ENCODE measurements at places on chromosomes 4 and X.

DNA sequence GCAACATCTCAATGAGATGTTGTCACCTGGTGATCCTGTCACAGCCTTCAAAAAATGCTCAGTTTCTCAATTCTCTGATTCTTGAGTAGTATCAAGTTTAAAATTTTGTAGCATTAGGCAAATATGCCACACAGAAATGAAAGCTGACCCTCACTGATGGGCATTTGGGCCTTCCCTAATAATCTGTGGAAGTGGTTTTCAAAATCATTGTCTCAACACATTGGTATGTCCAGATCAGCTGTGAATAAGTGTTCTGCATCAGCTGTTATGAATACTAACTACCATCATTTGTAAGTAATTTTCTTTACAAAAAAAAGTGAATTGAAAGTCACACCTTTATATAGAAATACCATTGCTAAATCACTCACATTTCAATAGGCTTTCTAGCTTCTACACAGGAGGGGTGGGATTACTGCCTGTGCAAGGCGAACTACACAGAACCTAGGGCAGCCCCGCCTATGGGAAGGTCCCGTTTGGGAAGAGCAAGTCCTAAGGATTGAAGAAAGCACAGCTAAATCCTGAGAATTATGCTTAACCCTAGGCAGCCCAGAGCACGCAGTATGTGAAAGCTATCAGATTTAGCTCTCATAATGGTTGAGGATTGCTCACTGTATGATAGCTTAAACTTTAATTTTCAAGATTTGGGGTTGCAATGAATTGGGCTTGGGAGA is 73.4 kb downstream of the GPC3 start:
- DNase-seq = no peak

DNA sequence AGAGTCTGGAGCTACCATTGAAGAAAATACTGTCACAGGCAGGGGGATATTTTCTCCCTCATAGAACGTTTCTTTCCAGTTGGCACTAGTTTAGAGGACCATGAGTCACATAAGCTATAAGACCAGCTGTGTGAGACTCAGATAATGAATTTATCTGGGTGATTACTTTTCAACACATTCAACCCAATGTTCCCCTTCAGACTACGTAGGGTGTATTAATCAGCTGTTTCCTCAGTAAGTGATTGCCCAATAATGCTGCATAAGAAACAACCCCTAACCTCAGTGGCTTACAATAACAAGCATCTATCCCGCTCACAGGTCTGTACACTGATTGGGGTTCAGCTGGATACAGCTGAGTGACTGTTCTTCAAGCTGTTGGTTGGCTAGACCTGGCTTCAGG is 38.1 kb downstream of the CBLL2 start:
- DNase-seq = no peak

DNA sequence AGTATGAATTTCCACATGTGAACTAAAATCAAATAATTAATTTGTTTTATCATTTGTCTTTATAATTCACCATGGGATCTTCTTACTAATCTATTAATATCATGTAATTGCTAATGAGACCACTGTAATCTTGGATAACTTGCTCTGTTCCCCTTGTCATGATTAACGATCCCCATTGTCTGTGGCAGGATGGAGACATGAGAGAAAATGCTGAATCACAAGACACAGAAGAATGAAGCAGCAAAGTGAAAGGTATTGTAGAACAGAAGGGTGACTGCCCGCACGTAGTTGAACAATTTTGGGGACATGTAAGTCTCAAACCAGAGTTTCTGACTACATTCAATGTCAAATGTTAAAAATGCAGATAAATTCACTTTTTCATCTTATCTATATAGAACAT is 135.2 kb downstream of the EPHA5 start:
- DNase-seq = no peak

GRCh38 chrX:149630681-149631233 is 835 bp downstream of the TMEM185A start:
- no peak for DNase-seq

DNA sequence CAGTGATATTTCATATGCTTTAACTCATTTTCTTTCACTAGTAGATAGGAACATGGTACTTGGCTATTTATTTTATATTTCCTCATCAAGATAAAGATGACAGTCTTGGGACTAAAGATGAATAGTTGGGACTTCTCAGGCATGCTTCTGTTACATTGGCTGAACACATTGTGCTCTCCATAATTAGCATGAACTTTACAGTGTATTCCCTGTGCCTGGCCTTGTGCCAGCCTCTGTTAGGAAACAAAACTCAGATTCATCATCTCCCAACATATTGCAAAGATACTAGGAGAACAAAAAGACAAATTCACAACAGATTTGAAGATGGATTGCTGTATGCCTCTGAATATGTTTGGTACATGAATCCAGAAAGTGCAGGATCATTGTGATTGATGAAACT is 26.4 kb downstream of the GRIA2 start:
- DNase-seq = no peak

DNA sequence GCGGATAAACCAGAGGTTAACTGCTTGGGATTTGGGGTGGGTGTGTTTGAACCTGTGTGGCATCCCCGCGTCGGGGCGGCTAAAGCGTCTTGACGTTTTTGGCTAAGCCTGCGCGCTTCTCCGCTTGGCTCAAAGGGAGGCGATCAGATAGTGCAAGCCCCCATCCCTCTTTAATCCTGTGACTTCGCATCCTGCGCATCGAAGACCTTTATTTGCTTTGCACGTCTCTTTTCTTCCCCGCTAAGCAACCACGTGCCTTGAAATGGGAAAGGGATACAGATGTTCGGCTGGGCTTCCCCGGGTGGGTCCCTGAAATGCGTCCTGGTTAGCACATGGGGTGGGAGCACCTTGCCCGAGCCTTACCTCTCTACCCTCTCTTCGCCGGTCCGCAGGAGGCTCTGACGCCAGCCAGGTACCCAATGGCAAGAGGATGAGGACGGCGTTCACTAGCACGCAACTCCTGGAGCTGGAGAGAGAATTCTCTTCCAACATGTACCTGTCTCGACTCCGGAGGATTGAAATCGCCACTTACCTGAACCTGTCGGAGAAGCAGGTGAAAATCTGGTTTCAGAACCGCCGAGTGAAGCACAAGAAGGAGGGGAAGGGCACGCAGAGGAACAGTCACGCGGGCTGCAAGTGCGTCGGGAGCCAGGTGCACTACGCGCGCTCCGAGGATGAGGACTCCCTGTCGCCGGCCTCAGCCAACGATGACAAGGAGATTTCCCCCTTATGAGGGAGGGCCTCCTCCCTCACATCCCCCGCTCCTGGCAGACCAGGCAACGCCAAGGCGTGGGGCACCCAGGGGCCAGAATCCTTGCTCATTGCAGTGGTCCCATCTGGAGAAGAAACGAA is 1.5 kb downstream of the GSX2 start:
- DNase-seq = no peak

DNA sequence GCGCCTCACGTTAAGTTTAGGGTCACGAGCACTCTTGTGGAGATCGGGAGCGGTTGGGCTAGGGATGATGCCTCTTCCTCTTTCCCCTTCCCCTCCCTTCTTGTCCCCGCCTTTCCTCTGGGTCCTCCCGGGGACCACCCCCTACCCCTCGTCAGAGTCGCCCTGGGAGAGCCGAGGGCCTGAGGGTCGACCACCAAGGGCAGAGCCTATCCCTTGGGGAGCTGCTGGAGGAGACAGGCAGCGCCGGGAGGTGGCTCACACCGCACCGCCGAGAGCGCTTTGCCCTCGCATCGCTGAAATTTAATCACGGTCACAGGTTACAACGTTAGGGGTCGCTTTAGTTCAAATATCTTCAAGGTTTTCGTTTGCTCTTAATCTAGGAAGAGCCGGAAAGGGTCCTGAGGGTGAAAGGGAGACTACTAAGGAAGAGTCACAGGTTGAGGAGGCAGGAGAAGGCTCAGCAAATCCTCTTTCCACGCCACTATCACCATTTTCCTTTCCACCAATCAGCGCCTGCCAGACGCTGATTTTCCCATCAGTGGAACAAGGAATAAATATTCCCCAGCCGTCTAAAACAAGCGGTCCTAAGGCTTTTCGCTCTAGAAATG is 528 bp upstream of the SNCA start:
- no peak for DNase-seq

DNA sequence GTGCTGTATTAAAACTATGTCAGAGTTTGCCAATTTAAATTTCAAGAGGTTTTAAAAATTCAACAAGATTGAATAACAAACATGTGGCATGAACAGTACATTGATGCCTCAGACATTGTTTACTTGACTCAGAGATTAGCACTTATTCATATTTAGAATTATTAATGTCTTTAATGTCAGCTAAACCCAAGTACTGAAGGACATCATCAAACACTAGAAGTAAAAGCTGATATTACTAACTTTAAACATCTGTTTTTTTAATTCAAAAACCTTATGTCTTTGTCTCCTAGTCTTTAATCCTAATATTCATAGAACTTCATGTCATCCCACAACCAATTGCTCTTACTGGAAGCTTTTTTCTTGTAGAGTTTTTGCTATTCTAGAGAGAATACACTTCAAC is 406.2 kb upstream of the PCDH7 start:
- no peak for DNase-seq

GRCh38 chr4:107858158-107858742 is 33.5 kb downstream of the SGMS2 start:
- no peak for DNase-seq

- no peak for DNase-seq
These were observed 176.4 kb upstream of the FMR1 start for GRCh38 chrX:147735364-147735763.

- DNase-seq = no peak
These were observed 1.4 kb downstream of the PAQR3 start for GRCh38 chr4:78937837-78938236.

DNA sequence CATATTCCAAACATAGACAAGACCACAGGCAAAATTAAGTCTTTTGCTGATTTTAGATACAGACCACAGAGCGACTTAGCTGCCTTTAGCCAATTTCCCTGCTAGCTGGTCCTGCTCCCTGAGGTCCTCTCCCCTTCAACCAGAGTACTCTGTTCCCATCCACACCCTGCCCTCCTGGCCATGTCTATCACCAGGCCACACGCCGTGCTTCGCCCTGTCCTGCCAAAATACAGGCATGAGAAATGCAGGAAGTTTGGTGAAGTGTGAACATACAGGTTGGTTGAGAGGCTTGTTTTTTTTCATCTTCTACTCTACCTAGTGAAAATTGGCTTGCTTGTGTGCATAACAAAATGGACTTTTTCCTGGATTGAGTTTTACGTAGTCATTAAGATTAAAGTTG is 226.2 kb upstream of the TENM3 start:
- no peak for DNase-seq

DNA sequence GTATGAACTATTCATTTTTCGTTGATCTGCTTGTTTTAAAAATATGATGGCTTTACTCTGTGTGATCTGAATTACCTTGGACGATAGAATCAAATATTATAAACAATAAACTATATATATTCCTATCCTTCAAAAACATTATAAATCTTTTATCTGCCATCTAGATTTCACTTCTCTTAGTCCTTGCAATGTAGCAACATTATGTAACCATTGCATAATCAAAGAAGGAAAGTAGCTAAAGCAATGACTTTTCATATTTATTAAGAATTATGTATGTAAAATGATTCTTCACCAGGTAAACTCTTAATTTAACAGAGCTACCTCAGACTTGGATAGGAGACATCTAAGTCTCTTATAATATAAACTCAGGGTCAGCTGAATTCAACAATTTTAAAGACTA is 210.5 kb downstream of the ADAMTS3 start:
- no peak for DNase-seq

GRCh38 chr4:152996111-152996571 is 60.0 kb downstream of the FHDC1 start:
- no peak for DNase-seq

- DNase-seq = no peak
These were observed 33.7 kb upstream of the TXK start for GRCh38 chr4:48167538-48168263.

GRCh38 chr4:184664445-184665210 is 15.1 kb downstream of the PRIMPOL start:
- DNase-seq = no peak

- no peak for DNase-seq
These were observed 350.8 kb downstream of the PDGFC start for GRCh38 chr4:156620786-156621185.
